Stimulated activated effector memory CD8-positive, alpha-beta T cell treated with anti-CD3 and anti-CD28 coated beads, Interleukin-12 subunit alpha, Interleukin-12 subunit beta, amount 100 ng/mL, for 72 hours (primary cell): ENCODE measurements at places on chromosomes 4 and X.

GRCh38 chr4:8938623-8939022 is 67.0 kb upstream of the HMX1 start:
- no peak for DNase-seq

GRCh38 chr4:83569429-83569828 is 33.5 kb downstream of the GPAT3 start:
- DNase-seq = no peak

DNA sequence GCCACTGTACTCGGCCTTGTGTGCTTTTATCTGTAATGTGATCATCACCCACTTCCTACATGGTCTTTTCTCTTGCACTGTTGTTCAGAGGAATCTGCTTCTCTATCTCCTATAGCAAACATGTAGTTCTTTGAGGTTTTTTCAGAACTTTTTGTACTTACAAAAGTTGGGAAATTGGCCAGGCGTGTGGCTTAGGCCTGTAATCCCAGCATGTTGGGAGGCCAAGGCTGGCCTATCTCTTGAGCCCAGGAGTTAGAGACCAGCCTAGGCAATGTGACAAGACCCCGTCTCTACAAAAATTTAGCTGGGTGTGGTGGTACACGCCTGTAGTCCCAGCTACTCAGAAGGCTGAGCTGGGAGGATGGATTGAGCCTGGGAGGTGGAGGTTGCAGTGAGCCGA is 30.4 kb downstream of the TAF1 start:
- no peak for DNase-seq

- no peak for DNase-seq
Measured at GRCh38 chrX:107227780-107228485, 21.5 kb downstream of the DNAAF6 start.

DNA sequence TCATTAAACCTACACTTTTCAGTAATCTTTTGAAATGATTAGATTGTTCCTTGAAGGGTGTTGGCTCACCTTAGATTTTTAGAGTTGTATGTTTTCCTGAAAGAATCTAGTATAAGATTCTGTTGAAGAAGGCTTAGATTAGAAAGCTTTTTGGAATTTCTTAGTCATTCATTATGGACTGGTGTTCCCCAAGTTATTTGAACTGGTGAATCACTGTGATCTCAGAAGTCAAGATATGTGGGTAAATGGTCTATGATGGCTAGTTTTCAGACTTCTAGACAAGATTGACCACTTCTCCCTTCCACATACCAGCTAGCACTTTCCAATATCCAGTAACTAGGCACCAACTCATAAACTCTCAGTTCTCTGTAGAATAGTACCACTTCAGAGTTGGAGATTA is 138.1 kb downstream of the KDM6A start:
- no peak for DNase-seq

DNA sequence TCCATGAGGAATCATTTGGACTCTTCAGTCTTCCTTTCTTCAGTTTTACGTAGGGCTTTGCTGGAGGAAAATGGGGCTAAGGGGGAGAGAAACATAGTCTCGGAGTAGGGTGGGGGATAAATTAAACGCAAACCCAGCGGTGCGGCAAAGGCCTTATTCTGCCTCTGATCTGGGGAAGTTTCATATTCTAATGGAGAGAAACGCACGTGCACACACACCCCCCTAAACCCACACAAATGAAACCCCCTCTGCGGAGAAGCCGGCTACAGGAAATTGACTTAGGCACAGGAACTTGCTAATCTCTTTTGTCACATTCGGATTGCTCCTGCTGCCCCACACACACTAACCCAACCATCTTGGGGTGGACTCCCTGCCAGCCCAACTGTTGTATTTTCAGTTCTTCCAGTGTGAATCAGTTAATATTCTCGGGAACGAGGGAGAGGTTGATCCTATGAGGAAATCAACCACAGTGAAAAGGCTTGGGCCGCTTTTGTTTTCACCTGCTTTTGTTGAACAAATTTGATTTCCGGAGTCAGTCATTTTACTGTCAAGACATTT is at the start of gene RHOH:
RHOH (plus strand) TSS at position 308 of the 558 bp plus-strand sequence. CDS start 46,356 bp downstream, outside the sequence.
- no peak for DNase-seq

DNA sequence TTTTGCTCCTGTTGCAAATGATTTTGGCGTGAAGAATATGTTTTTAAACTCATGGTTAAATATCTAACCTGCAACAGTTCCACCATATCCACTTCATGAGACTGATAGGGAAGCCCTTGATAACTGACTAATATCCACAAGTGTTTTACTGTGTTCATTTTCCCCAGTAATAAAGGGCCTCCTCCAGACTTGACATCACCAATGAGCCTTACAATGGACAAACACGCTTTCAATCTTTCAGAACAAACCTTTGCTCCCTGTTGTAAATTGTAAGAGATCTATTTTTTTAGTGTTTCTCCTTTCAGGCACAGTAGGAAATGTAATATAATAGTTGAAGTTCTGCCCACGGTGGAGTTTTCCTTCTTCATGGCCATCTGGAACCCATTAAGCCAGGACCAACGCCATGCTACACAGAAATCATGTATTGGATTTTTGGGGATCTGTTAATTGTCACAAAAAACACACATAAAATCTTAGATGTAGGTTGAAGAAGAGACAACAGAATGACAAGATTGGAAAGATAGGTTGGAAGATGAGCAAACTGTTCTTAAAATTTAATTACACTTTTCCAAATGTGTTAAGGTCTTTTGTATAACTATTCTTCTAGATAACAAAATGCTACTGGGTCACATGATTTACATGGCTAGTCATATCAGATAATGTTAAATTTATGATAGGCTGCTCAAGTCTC is 1030.1 kb downstream of the FSTL5 start:
- no peak for DNase-seq

DNA sequence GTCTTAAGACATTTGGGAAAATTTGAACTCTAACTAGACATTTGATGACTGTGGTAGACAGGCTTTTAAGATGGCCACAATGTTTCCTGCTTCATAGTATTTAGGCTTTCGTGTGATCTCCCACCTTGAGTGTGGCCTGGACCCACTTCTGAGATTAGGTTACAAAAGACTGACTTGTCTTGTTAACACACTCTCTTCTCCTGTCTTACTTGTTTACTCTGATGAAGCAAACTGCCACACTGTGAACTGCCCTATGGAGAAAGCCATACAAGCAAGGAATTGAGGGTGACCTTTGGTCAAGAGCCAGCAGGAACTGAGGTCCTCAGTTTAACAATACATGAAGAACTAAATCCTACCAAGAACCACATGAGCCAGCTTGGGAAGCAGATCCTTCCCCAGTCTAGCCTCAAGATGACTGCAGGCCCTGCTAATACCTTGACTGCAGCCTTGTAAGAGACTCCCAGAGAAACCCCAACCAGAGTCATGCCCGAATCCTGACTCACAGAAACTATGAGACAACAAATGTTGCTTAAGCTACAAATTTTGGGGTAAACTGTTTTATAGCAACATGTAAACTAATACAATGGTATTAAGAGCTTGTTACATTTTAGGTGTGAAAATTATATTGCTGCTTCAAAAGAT is 20.3 kb downstream of the UBA6 start:
- no peak for DNase-seq

- no peak for DNase-seq
Measured at GRCh38 chrX:153944140-153944799, at the start of gene RENBP. Gene RENBP (minus strand): TSS chrX:153944643. CDS start chrX:153944610, 33 bp downstream.
